ENCODE measurements at places on chromosomes 4 and X. TPM values are rescaled to one million over a fixed set of nuclear protein-coding genes. Genes with fewer than 3 reads are reported as not detected.

The GAGE12J gene
- total RNA-seq, result not detected

The PRKG2 gene
- 0.92 TPM for total RNA-seq

The HPF1 gene
- 21.2 TPM for total RNA-seq

The FAM9C gene
- total RNA-seq, result not detected
